ENCODE measurements at places on chromosomes 3 and 15. TPM values are rescaled to one million over a fixed set of nuclear protein-coding genes. Genes with fewer than 3 reads are reported as not detected.

DNA sequence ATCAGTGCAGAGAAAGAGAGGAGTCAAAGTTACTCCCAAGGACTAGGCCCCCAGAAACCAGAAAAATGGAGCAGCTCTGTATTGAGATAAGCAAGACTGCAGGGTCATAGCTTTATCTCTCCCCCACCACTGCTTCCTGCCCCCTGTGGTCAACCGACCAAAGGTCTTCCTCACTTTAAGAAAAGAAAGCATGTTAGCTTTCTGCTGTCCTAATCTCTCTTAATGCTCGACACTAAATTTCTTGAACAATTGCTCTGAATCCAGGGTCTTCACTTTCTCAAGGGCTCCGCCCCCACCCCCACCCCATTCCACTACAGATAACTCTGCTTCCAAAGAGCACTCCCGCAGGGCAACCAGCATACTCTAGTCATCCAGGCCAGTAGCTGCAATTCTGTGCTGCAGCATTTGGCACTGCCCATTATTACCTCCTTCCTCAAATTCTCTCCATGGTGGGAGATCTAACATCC is 31.9 kb downstream of the TNIK start:
- DNase-seq = no peak

Gene TUSC7
- not detected for total RNA-seq

DNA sequence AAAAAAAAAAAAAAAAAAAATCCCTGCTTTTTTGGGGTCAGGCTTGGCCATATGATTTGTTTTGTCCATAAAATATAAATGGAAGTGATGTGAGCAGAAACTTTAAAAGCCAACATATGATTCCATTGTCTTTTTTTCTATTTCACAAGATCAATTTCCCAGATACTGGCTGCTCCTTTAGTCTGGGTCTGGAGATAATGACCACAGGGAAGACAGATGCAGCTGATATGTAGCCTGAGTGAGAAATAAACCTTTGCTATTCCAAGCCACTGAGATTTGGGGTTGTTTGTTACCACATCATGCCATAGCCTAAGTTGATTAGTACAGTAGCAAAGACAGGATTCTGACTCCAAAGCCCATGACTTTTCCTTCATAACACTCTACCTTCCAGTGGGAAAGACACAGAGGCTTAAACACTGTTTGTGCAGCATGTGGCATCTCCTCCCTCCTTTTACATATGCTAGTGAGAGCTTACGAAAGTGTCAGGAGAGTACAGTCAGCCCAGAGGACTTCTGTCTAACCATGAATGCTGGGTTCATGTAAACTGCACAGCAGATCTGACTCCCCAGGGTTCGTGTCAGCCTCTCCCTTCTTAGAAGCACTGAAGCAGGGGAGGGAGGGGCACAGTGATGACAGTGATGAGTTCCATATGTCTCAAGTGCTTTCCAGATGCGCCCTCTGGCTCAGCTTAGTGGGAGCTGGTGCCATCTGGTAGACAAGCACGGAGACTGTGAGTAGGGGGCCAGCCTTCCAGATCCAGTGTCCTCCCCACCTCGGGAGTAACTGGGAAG is 36.7 kb upstream of the SLC7A14 start:
- DNase-seq = no peak

DNA sequence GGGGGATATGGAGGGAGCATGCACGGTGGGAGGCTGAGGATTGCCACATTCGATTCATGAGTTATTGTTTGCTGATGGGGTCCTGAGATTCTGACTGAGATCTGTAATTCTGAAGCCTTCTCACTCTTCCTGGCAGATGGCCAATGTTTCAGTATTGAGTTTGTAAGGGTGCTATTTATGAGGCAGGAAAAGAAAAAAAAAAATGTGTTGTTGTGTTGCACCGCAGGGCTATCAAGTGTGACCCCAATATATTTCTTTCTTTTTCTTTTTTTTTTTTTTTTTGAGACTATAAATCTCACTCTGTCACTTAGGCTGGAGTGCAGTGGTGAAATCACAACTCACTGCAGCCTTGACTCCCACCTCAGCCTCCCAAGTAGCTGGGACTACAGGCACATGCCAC is 3.2 kb upstream of the SENP2 start:
- peak; percentile 8 for DNase-seq

DNA sequence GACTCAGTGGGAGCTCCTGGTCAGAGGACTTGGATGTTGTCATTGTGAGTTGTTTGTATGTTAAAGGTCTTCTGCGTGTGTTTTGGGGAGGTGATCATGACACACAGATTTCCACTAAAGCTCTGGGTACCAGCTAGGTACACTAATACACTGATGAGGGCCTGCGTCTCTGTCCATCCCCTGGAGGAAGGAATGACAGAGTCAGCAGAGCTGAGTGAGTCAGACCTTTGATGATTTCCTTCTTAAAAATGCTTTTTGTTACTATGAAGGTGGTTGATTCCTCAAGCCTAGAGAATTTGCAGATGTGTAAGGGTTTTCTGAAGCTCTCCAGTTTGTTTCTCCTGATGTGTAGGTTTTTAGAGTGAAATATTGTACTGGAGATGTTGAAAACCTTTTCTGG is 424.1 kb upstream of the TPM1 start:
- DNase-seq = no peak

Gene SPINK8
- total RNA-seq = not detected

Gene ADGRG7
- total RNA-seq = not detected

Gene NAA50
- total RNA-seq = 290 TPM

- DNase-seq = no peak
Measured at GRCh38 chr3:4251412-4251811, 51.8 kb upstream of the SETMAR start.

- no peak for DNase-seq
Measured at GRCh38 chr3:166527325-166527724, 690.1 kb upstream of the BCHE start.
